HepG2 (cell line): ENCODE measurements at places on chromosomes 4 and X. TPM values are rescaled to one million over a fixed set of nuclear protein-coding genes. Genes with fewer than 3 reads are reported as not detected.

DNA sequence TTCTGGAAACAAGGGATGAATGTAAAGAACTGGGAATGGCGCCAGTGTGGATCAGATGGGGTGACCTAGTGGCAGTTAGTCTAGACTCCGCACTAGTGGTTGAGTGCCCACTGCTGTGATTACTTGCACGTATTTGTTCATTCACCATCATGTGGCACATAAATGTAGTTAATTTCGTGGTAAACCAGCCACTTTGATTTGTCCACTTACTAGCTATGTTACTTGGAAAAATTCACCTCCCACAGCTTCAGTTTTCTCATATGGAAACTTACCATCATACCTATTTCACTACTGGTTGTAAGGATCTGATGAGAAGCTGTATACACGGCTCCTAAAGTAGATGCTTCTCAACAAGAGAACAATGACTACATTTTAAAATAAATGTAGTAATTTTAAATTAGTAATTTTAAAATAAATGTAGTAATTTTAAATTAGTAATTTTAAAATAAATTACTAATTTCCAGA lies 394 bp upstream of the DYNLT3 start:
- DNase-seq, result no peak

DNA sequence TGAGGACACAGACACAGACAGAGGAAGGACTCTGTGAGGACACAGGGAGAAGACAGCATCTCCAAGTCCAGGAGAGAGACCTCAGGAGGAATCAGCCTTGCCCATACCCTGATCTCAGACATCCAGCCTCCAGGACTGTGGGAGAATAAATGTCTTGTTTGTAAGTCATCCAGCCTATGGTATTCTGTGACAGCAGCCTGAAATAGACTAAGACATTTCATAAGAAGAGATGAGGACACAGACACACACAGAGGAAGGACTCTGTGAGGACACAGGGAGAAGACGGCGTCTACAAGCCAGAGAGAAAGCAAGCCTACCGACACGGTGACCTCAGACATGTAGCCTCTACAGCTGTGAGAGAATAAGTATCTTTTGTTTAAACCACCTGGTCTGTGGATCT lies 112.1 kb downstream of the DHRSX start:
- no peak for DNase-seq

DNA sequence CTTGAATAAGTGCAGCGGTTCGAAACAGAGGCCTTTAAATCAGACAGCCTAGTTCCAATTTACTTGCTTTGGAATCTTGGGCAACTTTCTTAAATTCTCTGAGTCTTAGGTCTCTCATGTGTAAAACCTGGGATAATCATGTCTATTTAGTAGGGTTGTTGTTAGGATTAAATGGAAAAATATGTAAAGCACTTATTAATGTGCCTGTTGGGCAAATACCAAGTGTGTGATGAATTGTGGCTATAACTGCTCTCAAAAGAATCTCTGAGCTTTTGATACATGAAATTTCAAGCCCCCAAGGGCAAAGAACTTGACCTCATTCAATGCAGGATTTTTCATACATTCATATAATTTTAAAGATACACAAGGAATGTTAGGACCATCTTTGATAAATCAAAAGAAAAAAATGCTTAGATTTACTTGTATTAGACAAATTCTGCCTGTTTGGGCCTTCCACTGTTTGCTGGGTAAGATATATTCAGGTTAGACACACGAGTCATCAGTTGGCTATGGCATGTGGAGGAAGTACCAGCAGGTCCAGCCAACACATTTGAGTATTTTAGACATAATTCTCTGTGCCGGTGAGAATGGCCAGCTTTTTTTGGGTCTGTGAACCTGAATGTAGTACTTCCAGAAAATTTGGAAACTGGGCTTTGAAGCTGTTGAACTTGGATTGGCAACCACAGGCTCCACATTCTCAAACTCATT lies 241.4 kb upstream of the CNKSR2 start:
- no peak for DNase-seq

SSX4B gene
- not detected in 2 replicates for total RNA-seq

SLC2A9 gene
- total RNA-seq, result 19.9 and 36.2 TPM in 2 replicates
